Fibroblast of skin of left biceps (primary cell): ENCODE measurements at places on chromosomes 3 and 15.

GRCh38 chr3:128066114-128066513 lies 13.9 kb downstream of the SEC61A1 start:
- DNase-seq = peak; percentile 42

GRCh38 chr3:42846685-42847522 lies 28.8 kb downstream of the CYP8B1 start:
- no peak for DNase-seq

DNA sequence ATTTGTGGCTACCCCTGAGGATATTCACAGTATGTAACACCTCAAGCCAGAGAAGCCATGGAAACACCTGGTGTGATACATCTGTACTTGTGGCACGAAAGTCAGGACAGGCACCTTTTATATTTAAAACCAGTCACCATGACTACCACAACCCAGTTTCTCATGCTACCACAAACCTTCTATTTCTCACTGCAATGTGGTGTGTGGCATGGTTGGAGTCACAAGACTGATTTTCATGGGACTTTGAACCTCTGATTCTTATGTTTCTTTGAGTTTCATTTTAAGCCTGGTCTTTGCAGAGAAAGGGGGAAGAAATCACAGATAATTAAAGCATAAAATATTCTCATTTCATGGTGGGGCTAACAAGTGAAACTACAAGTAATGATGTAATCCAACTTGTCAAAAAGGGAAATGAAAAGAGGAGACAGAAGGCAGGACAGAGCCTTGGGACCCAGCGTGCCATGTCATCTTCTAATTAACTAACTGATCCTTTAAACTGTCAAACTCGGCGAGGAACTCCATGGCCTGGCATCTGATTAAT lies 175.9 kb downstream of the PDZRN3 start:
- no peak for DNase-seq

DNA sequence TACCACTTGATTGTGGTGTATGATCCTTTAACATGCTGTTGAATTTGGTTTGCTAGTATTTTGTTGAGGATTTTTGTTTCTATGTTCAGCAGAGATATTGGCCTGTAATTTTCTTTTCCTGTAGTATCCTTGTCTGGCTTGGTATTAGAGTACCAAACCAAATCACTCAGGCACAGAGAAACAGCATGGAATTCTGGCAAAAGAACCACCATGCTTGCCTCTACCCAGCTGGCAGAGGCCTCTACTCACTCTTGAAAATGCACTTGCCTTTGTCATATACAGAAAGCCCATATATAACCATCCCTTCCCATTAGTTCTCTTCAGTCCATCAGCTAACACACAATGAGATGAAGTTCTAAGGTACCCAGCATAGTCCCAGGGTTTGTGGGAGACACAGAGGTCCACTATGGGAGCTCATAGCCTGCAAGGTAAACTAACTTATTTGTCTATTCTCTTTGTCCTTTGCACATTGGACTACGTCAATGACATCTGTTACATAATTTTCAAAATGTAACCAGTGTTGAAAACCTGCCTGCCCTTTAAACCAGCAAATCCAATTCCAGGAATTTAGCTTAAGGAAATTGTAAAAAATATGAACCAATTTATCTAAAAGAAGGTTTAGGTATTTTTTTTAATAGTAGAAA lies 82.1 kb upstream of the POMGNT2 start:
- DNase-seq = no peak

- DNase-seq = no peak
Observed at GRCh38 chr3:171221104-171221503, 194.6 kb upstream of the SLC2A2 start.

DNA sequence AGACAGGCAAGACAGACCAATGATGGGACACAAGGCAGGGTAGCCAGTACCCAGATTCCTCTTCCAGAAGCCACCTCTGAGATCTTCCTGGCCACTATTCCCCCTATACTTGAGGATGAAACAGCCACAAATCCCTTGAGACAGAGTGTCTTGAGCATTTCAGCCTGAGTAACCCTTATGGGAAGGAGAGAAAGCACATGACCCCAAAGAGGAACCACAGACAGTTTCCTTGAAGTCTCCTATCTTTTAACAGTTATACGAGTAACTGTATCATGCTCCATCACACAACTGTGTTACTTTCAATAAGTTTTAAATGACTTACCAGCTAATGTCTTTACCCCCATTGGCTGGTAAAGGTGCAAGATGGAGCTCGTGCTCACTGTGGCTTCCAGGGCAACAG lies 9.3 kb downstream of the VIPR1 start:
- DNase-seq = no peak

DNA sequence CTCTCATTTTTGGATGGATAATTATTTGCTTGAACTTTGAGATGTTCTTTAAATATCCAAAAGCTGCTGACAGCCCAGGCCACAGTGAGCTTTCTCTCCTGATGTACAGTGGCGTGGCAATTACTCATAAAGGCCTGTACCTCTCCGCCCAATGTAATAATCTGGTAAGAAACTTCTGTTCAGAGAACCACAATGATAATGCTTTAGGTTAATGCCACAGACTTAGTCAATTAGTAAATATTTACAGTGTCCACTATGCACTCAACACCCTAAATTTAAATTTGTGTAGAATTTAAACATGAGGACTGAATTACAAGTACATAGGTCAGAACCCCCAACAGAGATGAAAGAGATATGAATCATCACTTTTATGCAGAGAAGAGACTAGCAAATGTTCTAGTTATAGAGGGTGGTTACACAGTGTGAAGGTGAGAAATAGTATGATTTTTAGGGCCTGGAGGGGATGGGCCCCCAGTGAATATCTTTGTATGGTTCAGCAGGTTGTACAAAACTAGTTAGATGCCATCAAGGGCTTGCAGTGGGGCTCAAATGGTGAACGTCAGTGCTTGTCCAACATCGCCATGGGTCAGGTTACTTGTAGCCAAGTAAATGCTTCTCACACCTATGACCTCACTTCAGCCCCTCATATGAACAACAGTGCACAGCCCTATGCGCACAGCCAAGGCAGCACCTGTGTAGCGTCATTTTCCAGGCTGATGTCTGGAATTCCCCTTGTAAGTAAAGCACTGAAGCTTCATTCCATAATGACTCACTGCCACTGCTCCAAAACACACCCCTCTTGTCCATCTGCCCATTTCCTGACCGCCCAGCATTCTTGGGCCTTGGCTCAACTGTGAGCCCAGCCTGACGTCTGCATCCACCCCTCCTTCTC lies 13.3 kb downstream of the ABHD2 start:
- peak; percentile 70 for DNase-seq

DNA sequence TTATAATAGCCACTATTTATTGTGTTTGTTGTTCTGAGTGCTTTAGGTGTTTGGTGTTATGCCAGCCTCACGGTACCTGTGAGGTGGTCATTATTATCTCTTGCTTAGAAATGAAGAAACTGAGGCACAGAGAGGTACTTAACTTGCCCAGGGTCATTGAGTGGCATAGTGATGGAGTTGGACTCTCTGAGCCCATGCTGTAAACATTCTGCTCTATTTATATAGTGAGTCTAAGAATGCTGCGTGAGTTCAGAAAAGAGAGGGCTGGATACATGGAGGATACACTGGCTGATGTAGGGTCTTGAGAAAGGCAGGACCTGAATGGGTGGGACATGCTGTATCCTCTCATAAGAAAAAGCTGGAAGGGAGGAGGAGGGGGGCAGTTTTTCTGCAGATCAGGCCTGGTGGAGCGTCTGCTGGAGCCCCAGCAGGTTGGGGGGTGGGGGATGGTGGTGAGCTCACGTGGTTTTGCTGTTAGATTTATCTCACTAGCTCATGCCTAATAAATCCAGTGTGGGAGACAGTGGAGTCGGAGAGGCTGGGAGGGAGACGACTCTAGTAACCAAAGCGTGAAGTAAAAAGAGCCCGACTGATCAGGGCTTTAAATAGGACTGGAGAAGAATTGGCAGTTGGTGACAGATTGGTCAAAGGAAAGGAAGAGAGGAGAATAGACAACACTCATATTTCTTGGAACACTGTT lies 16.0 kb downstream of the MED12L start:
- no peak for DNase-seq

- DNase-seq = no peak
Observed at GRCh38 chr3:172666181-172666872, 44.5 kb downstream of the NCEH1 start.

GRCh38 chr3:143918848-143919247 lies 52.8 kb upstream of the DIPK2A start:
- DNase-seq = no peak

- no peak for DNase-seq
Observed at GRCh38 chr3:13548696-13549622, at the start of gene FBLN2. Gene FBLN2, plus strand, starts transcription at chr3:13549125. Its CDS starts 21,231 bp downstream, at chr3:13570356.

DNA sequence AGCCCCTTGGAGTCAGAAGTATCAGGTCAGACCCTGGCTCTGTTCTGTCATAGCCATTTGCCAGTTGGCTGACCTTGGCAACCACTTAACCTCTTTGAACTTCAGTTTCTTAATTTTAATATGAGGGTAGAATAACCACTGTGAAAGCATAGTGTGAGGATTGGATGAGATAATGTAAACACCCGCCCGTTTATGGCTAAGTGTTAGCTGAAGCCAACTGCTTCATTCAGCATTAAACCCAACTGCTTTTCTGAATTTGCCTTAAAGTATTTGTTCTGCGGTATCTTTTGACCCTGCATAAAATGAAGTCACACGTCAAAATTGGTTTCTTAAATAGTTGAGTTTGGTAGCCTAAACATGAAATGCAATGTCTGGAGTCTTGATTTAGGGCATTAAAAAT lies 121.5 kb upstream of the ABHD17C start:
- DNase-seq = no peak

GRCh38 chr3:183870563-183870962 lies 14.1 kb downstream of the PARL start:
- no peak for DNase-seq

DNA sequence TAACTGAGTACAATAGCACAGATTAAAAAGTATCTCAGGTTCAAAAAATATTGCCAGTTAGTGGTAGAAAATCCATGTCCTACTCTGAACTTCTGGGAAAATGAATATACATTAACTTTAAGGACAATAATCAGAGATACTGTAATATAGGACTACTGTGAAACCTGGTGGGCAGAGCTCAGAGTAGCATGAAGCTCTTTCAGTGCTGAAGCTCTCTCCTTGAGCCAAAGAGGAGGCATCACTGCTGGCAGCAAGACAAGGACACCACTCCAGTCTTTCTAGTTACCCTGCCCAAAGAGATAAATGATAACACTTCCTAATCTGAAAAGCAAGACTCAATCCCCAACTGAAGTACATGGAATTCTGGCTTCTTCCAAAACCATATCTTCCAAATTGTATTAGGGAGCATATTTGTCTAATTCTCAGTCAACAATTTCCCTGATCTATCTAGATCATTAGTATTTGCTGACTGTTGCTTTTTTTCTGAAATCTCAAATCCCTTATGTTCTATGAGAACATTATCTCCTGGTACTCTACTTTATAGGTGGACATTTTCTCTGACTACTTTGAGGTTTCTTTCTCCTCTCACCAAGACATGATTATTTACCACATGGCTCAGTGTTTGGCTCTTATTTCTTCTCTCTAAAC lies 55.9 kb downstream of the CLDN1 start:
- no peak for DNase-seq

- DNase-seq = no peak
Observed at GRCh38 chr3:45938043-45938435, 5.2 kb upstream of the CXCR6 start.

DNA sequence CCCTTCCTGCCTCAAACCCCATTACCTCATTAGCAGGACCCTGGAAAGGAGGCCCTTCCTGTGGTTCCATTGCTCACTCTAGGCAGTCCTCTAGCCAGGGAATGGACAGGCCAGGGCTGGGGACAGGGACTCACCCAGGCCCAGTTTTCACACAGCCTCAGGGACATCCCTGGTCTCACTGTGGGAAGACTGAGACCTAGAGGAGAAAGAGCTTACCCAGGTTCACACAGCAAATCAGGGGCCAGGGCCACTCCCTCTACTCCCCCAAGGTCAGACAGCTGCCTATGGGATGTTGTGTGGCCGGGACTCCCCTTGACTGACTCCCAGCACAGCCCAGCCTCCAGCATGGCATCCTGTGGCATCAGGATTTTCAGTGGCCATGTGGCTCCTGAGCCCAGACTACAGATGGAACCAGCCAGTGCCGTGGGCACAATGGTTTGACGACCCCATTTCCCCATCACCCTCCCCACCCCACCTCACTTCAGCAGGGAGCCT lies 49.3 kb downstream of the ADAMTS7 start:
- no peak for DNase-seq

DNA sequence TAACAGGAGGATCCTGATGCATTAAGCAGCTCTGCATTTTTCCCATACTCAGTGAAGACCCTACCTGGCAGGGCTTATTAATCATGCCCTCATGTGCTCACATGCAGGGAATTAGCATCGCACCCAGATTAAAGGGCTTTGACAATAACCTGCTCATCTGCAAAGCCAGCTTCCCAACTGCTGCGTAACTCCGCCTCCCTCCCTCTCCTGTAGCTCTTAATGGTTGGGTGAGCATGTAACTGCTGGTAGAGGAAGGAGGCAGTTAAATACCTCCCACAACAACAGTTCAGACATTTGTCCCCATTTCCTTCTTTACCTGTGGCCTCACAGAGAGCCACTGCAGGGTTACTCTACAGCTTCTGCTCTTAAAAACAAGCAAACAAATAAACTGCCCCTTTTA lies 203.6 kb upstream of the WNT5A start:
- no peak for DNase-seq

GRCh38 chr3:146160321-146160963 lies 542 bp downstream of the PLOD2 start:
- no peak for DNase-seq

DNA sequence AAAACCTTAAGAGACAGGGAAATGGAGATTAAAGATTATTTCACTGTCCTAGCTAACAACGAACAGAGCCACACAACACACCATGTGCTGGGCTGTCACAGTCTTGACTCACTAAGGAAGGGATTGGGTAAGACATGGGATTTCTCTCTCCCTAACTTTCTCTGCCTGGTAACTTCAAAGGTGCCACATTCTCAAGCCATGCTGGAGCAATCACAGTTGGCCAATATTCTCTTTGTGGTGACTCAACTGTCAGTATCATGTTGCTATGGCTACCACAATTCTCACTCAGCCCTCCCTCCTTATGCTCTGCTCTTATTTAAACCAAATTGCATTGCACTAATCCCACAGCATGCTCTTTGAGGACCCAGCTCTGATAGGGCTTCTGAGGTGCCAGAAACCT lies 74.0 kb downstream of the OXNAD1 start:
- peak; percentile 91 for DNase-seq

- no peak for DNase-seq
Observed at GRCh38 chr3:54447427-54447826, 325.1 kb downstream of the CACNA2D3 start.

DNA sequence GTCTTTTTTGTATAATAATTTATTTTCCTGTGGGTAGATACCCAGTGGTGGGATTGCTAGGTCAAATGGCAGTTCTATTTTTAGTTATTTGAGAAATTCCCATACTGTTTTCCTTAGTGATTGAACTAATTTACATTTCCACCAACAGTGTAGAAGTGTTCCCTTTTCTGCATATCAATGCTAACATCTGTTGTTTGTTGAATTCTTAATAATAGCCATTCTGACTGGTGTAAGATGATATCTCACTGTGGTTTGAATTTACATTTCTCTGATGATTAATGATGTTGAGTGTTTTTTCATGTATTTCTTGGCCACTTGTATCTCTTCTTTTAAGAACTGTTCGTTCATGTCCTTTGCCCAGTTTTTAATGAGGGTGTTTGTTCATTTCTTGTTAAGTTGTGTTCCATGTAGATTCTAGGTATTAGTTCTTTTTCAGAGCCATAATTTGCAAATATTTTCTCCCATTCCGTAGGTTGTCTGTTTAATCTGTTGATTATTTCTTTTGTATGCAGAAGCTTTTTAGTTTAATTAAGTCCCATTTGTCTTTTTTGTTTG lies 713.3 kb upstream of the EPHA6 start:
- no peak for DNase-seq

- no peak for DNase-seq
Observed at GRCh38 chr3:178646186-178646862, 110.1 kb downstream of the KCNMB2 start.
